Activated gamma-delta T cell (primary cell): ENCODE measurements at places on chromosomes 1 and 21.

DNA sequence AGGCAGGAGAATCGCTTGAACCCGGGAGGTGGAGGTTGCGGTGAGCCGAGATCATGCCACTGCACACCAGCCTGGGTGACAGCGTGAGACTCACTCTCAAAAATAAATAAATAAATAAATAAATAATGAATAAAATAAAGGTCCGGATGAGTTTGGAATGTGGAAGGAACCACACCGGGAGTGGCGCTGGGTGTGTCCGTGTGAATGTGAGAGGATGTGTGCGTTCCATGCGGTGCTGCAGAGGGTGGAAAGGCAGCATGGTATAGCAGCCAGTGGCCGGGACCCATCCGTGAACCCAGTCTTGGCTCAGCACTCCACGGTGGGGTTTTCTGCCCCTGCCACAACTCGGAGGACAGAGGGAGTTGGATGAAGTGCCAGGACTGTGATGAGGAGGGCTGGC, 56.2 kb upstream of the POFUT2 start:
- no peak for DNase-seq

DNA sequence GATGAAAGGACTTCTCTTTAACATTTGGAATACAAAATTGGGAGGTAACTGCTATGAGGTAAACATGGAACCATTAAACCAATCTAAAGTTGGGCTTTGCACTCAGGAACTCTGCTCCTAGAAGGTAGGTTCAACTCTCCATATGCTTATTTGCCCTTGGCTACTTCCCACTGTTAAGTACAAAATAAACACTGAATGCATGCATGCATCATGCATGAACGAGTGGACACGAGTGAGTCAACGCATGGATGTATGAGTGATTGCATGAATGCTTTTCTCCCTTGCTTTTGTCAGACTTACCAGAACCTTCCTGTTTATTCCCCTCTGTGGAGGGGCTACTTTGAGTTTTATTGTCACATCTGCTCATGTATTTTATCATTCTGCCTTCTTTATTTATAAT, 42.4 kb upstream of the RUNX1 start:
- no peak for DNase-seq

DNA sequence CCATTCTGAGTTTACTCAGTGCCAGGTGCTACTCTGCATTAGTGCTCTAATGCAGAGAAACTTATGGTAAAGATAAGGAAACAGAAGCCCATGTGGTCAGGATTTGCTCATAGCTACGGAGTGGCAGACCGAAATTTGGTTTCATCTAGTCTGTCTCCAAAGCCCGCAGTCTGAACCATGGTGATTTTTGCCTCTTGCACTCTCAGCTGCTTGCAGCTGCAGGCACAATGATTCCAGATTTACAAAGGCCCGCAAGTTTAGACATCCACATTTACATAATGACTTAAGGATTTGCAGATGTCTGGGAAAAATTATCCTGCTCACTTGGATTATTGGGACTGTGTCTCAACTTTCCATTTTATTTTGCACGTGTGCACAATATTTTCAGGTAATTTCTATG, 161.3 kb upstream of the KCNJ6 start:
- DNase-seq: no peak

DNA sequence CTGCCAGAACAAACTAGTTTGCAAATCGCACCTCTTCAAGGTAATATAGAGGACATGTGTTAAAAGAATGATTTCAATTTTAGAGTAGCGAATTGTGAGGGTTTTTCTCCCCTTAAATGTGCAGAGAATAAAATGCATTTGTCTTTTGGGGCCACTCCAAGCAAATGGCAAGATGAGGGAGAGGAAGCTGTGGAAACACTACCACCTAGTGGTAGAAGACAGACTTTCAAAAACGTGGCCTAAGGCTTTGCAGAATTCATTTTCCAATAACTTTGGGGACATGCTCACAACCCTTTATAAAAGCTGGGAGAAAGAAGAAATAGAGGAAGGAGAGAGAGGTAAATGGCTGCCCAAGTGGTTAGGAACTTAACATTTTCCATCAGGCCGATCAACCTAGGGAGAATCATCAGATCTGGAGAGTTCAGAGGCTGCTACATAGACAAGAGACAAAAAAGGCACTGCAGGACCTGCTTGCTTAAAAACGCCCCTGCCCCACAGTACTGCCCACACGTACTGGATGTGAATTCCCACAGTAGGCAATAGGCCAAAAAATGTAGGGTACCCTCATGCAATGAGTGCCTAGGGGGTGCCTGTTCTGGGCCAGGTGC, 15.7 kb upstream of the RCAN1 start:
- no peak for DNase-seq

DNA sequence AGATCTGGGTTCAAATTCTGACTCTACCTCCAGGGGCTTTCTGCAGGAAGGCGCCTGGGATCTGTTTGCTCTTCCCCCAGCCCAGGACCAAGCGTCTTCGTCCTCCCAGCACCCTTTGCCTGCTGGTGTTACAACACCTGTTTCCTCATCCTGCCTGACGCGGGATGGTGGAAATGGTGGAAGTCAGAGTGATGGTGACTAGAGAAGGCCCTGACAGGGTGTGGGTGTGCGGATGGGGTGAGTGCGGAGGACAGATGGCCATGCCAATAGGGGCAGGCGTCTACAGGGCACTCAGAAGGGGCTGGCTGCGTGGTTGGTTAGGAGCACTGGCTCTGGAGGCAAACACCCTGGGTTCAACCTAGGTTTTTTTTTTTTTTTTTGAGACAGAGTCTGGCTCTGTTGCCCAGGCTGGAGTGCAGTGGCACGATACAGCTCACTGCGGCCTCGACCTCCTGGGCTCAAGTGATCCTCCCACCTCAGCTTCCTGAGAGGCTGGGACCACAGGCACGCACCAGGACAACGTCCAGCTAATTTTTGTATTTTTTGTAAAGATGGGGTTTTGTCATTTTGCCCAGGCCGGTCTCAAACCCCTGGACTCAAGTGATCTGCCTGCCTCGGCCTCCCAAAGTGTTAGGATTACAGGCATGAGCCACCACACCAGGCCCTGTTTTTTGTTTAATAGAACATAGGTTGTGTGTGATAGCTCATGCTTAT, 1.5 kb downstream of the THEMIS2 start:
- no peak for DNase-seq

DNA sequence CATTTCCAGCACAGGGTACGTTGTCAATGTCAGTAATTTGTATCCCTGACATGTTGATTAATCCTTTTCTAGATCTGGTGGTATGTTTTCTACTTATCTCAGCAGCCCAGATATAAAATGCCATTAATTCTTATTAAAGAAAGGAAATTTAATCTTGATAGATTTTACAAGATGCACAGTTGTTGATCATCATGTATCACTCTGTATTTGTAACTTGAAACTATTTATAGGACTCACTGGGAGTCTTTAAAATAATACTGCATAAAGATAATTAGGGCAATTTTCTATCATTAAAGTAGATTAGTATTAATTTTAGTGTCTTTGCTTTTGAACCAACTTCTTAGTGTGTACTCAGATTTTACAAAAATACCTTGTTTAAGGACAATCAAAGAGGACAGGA, 84.9 kb downstream of the GREM2 start:
- no peak for DNase-seq

DNA sequence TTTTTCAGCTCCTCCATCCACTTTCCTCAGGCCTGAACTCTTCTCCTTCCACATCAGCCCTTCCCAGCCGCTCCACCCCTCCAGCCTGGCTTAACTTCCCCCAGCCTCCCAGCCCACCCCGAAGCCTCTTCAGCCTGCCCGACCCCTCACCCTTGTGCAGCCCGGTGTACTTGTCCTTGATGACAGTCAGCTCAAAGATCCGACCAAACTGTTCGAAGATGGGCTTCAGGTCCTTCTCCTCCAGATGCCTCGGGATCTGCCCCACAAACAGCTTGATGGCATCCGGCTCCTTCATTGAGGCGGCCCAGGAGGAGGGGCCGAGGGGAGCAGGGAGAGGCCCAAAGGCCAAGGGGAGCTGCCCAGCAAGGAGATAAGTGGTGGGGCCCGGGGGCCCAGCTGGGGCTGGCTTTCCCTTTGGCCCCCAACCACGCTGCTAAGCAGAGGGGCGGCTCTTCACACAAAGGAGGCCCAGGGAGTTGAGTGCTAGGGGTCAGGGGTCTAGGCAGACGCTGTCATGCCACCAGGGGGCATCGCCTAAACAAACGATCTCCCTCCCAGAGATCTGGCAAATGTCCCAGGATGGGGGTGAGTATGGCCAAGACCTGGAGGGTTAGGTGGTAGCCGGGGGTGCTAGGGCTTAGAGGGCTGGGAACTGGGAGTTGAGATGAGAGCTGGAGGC, 738 bp downstream of the CELF3 start:
- no peak for DNase-seq

GRCh38 chr1:51850420-51851223, 27.9 kb downstream of the NRDC start:
- DNase-seq: no peak

- no peak for DNase-seq
These were observed 105.6 kb downstream of the NTPCR start for GRCh38 chr1:233055879-233056641.

DNA sequence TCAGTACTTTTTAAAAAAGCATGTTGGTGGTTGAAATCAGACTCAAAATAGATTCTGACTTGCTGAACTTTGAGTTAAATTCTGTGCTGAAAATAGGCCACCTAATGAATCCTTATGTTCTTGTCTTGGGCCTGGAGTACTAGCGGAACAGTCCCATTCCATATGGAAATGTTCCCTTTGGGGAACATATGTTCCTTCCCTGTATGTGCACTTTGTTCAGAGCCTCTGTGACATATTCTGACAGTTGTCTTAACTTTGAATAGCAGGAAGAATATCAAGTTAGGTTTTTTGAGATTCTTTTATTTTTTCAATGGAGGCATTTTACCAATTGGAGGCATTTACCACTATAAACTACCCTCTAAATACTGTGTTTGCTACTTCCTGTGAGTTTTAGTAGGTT, 1667.8 kb downstream of the PLA2G4A start:
- no peak for DNase-seq

- no peak for DNase-seq
These were observed 20.7 kb upstream of the ABCB10 start for GRCh38 chr1:229579059-229579673.

DNA sequence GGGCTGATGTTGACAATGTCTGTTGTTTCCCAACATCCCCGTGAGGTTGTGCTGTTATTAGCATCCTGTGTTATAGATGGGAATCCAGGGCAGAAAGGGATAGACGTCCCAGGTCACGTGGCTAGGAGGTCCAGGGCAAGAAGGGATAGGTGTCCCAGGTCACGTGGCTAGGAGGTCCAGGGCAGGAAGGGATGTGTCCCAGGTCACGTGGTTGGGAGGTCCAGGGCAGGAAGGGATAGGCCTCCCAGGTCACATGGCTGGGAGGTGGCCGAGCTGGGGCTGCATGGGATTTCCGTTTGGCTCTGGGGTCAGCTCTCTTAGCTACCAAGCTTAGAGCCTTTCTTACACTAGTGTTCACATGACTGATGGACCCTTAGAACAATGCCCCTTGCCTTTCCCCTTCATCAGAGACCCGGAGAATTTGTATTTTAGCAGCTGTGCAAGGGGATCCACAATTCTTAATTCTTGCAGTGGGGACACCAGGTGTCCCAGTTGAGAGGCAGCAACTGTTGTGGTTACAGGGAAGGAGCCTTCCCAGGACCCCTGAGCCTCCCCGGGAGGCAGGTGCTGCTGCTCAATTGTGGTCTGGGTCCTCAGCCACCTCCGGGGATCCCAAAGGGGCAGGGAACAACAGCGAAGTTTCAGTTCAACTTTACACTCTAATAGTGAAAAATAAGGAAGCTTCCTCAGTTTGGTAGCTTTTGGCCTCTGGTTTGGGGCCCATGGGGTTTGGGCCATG, 69.2 kb downstream of the UMODL1 start:
- no peak for DNase-seq

DNA sequence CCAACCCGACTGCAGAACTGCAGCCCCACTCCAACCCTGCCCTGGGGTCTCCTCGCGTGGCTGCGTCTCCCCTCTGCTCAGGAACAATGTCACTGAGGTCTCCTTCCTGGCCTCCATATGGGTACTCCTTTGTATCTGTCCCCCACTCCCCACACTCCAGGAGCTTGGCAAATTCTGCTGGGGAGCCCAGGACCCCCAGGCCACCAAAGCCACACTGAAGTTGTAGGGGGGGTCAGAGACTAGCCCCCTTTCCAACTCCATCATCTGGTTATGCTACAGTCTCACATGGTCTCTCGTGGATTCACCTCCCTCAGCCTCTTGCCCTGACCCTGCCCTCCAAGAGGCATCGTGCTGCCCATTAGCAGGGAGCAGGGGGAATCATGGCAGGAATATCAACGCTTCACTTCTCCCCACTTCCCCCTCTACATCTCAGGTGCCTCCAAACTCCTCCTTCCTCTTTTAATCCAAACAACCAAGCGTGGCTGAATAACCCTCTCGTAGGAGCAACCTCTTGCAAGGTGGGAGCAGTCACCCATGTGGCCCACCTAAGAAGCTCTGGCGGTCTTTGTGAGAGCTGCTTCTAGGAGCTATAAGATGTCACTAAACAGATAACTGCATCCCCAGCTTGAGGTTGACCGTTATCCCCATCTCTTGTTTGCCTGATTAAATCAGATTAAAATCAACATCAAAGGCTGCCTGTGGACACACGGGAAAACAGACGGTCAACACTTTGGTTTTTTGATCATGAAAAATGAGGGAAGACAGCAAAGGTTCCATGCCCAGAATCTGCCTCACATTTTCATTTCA, 86.4 kb downstream of the MIS18A start:
- no peak for DNase-seq

DNA sequence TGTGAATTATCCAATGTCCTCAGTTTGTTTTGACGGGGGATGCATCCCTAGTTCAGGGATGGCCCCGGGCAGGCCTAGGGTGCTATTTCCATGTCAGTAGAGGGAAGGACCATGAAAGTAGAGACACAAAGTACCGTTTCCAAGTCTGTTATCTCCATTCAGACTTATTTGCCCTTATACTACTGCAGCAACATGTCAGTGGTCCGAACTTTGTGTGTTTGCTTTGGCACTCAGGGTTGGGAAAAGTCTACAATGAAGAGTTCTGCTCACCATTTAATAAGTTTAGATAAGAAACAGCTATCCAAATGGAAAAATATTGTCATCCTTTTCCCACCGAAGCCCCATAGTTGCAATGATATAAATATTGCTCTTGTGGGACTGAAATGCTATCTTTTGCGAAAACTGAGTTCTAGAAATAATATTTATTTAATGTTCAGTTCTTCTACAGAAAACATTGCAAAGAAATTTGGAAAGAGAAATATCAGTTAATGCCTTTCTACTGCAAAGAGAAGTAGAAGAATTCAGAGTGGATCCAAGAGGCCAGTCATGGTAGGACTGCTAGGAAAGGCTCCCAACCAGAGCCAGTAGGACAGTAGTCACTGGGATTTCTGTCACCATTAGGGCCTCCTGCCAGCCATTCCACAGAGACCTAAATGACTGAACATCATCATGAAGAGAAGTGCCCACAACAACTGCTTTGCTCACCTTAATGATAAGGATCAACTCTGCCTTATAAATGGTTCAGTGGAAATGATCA, 11.5 kb upstream of the AGT start:
- no peak for DNase-seq

GRCh38 chr1:167584581-167584980, 31.0 kb upstream of the CREG1 start:
- DNase-seq: no peak

GRCh38 chr1:164576291-164577271, 17.6 kb downstream of the PBX1 start:
- DNase-seq: no peak
